ENCODE measurements at places on chromosomes 12 and 14. TPM values are rescaled to one million over a fixed set of nuclear protein-coding genes. Genes with fewer than 3 reads are reported as not detected.

CACNA2D4 gene
- 3.8 TPM for total RNA-seq

CAPZA3 gene
- total RNA-seq, result not detected

TMEM106C gene
- 168 TPM for total RNA-seq

MTA1 gene
- total RNA-seq, result 148 TPM

CEP83 gene
- 16.3 TPM for total RNA-seq

CLEC9A gene
- total RNA-seq, result not detected

SDS gene
- total RNA-seq, result not detected

TEX22 gene
- 0.56 TPM for total RNA-seq

PRH2 gene
- total RNA-seq, result not detected

TPPP2 gene
- total RNA-seq, result not detected

IFI27 gene
- total RNA-seq, result 1.6 TPM

POTEG gene
- total RNA-seq, result not detected

TRAF3 gene
- 39.6 TPM for total RNA-seq
